ENCODE measurements at places on chromosomes 3 and 15.

- no peak for DNase-seq
Measured at GRCh38 chr3:37765591-37766488, 95.8 kb upstream of the CTDSPL start.

- DNase-seq, result no peak
Measured at GRCh38 chr15:77738441-77739302, 106.0 kb upstream of the LINGO1 start.

DNA sequence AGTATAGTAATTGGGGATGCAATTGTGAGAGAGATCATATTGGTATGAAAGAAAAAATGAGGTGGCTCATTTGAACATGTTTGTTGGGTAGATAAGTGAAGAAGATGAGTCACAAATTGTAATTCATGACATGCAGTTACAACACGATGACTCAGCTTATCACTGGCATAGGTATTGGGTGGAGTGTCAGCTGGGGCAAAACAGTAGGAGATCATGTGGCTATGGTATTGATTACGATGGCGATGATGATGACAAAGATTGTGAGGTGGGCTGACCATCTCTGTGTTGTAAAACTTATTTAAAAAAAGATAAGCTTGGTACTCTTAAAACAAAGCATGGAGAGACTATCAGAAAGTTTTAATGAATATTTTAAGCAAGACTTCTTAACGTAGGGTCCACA, 11.6 kb upstream of the DPH6 start:
- DNase-seq, result no peak

DNA sequence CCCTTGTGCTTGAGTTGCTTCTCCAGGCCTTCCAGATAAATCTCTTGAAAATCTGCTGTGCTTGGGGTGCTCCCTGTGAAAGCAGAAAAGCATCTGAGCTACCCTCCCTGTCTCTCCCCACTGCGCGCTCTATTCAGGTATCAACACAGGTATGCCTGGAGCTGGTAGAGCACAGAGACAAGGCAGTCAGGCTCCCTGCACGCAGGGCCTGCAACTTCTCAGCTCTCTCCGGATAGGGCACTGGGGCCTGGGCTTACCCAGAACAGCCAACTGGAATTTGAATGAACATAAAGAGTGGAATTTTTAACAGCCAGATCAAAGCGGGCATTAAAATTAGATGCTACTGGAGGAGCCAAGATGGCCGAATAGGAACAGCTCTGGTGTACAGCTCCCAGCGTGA, 183.6 kb downstream of the XXYLT1 start:
- no peak for DNase-seq

DNA sequence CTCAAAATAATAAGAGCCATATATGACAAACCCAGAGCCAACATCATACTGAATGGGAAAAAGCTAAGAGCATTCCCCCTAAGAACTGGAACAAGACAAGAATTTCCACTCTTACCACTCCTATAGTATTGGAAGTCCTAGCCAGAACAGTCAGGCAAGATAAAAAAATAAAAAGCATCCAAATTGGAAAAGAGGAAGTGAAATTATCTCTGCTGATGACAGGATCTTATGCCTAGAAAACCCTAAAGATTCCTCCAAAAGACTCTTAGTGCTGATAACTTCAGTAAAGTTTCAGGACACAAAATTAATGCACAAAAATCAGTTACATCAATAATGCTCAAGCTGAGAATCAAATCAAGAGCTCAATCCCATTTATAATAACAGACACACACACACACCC, 45.9 kb upstream of the SLC2A2 start:
- DNase-seq, result no peak

DNA sequence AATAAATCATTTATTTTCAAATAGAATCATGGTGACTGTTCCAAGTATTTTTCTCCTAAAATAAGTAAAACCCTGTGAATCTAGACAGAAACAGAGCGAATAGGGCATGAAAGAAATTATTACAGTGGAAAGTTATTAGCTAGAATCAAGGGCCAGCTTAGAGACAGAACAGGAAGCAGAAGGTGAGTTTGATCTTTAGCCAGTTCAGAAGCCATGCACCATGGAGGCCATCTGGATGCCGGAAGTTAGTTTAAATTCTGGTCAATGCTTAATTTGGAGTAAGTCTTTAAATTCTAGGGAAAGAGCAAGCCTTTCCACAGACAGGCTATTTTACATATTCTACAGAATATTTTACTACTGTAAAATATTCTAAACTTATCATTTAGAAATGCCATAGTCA, 574.8 kb downstream of the CADM2 start:
- DNase-seq, result no peak

DNA sequence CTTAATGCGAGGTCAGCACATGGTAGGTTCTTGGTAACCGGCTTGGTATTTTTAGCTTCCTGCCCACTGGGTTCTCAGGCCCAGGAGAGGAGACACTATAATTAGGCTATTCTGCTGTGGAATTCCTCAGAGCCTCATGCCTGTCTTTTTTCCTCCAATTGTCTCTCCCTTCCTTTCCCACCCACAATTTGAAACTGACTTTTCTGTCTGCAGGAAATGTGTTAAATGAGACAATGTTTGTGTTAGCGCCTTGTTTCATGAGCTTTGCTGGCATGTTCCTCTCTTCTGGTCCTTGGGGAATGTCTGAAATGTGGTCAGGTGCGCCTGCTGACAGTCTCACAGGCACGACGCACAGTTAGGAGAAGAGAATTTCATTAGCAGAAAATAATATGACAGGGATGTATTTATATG, 223.6 kb upstream of the CTNNB1 start:
- DNase-seq, result no peak

GRCh38 chr3:133283958-133284807, 115.7 kb upstream of the BFSP2 start:
- DNase-seq, result no peak

DNA sequence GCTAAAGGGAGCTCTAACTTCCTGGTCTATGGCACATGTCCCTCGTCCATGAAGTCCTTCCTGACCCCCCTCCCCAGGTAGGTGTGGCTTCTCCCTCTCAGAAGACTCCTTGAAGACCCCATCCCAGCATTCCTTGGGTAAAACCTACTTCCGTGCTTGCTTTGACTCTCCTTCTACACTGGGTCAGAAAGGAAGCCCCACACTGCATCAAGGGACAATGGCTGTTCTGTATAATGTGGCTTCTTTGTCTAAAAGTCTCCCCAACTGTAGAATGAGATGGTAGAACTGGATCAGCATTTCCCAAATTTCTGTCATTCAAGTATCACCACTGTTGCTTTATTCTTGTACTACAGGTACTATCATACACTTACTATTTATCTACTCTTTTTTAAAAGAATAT, 3.9 kb upstream of the DNAJA4 start:
- DNase-seq, result no peak

GRCh38 chr15:99614749-99615288, 49.0 kb downstream of the MEF2A start:
- no peak for DNase-seq

- no peak for DNase-seq
Measured at GRCh38 chr3:67557848-67558355, 96.5 kb downstream of the SUCLG2 start.

DNA sequence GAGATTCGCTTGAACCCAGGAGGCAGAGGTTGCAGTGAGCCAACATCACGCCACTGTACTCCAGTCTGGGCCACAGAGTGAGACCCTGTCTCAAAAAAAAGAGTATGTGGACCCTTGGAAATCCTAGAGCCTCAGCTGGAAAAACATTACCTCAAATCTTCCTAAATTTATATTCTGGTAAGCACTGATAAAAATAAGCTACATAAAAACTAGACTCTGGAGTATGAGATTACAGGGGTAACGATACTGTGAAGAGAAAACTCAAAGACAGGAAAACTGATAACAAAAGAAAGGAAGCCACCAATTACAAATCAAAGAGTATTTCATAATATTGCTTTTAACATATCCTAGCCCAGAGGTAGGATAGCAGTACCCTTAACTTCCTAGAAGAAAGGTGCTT, 30.3 kb downstream of the SETD2 start:
- no peak for DNase-seq

- DNase-seq, result no peak
Measured at GRCh38 chr3:126419886-126420786, 25.4 kb downstream of the CFAP100 start.

DNA sequence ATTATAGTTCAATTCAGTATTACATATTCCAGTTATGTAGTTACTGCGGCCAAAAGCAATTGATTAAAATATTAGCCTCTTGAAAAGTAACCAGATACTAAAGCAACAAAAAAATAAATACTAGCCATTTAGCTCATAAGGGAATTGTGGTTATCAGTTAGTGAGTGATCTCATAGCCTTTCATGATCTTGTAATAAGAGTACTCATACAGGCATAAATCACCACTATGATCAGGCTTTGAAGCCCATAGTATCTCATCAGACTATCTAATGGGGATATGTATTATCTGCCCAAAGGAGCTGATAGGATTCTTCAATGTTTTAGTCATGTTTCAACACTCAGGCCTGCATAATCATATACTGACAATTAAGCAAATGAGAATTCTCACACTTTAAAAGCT, 184.1 kb upstream of the CCDC54 start:
- no peak for DNase-seq

DNA sequence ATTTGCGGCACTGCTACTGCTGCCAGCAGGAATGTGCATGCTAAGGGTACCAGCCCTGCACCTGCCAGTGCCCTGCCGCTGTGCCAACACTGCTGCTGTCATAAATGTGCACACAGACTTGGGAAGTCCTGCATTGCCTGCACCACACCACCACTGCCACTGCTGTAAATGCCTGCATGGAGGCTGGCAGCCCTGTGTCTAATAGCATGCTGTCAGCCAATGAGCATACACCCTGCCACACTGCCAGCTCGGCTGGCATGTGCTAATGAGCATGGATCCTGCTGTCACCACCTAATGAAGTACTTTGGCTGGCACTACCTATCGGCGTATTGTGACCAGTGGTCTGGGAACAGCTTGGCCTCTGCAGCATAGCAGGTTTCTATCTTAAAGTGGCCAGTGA, 981.8 kb upstream of the GBE1 start:
- DNase-seq, result no peak

- peak; percentile 36 for DNase-seq
Measured at GRCh38 chr3:24496529-24497482, 2.2 kb upstream of the THRB start.

GRCh38 chr3:183324083-183324482, 71.0 kb downstream of the B3GNT5 start:
- no peak for DNase-seq

DNA sequence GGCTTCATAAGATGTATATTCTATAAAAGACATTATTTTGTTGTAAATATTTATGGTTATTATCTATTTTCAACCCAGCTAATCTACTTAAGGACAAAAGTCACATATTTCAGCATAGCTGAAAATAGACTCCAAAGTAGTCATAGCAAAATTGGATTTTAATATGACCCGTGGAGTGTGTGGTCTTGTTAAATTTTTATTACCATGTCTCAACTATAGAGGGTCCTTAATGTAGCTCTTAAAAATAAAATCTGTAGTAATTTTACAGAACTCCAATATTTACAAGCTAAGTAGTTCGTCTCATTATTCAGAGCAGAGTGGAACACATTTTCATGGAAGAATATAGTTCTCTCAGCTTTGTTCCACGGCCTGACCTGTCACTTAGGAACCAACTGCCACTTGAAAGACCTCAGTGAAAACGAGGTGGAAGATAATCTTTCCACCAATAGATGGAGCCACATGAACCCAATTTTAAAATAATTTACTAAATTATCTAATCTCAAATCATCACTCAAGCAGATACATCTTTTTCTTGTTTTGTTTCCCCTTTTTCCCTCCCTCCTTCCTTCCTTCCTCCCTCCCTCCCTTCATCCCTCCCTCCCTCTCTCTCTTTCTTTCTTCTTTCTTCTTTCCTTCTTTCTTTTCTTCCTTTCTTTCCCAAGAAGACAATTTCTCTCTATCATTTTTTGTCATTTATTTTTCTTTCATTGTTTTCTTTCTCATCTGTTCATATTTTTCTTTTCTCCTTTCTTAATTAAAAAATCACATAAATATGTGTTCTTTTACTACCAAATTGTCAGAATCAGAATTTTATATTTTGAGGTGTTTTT, 97.2 kb downstream of the CLDN1 start:
- peak; percentile 50 for DNase-seq

- DNase-seq, result no peak
Measured at GRCh38 chr3:37136067-37136466, 38.3 kb downstream of the LRRFIP2 start.

DNA sequence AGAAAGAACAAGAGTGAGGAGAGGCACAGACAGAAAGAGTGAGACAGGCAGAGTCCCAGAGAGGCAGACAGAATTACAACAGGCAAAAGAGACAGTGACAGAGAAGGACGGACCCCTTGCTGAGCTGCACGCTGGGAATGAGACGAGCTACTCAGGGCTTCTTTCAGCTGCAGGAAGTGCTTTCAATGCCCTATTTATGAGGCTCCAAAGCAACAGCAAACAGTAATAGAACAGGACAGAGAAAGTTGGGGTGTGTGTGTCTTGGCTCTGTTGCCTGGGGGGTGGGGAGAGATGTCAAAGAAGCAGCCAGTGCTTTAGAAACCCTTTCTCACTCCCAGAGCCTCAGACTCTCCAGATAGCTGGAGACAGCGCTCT, 502 bp upstream of the TIMP4 start:
- DNase-seq, result peak; percentile 14

DNA sequence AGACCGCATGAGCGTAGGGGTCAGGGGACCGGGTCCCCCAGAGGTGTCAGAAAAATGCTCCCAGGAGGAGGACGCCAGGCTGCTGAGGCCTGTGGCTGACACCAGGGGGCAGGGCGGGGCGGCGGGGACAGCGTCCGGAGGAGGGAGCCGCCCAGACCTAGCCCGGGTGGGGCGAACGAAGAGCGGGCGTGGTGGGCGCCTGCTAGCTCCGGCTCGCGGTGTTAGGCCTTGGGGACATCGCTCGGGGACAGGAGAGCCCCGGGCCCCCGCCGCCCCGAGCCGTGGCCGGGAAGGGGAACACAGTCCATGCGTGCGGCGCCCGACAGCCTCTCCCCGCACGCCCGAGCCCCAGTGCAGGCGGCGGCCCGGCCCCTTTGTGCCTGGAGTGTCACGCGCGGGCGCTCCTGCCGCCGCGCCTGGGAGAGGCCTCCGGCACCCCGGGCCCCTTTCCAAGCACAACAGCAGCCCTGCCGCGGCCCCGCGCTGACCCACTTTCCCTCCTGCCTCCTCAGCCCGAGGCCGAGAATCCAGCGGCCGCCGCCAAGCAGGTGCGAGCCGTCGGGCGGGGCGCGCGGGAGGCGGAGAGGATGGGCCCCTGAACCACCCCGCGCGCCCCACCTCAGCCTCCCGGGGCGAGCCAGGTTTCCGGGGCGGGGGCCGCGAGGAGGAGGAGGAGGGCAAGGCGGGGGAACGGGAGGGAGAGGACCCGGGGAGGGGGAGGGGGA, 111.0 kb upstream of the KLF13 start:
- DNase-seq, result peak; percentile 64
